Endothelial cell (in vitro differentiated cells): ENCODE measurements at places on chromosomes 3 and 15.

GRCh38 chr15:99763827-99764226 lies 30.6 kb upstream of the LYSMD4 start:
- no peak for DNase-seq

- DNase-seq = no peak
Observed at GRCh38 chr3:177281292-177282118, 84.2 kb upstream of the TBL1XR1 start.

GRCh38 chr3:34107669-34108068 lies 309.2 kb downstream of the PDCD6IP start:
- no peak for DNase-seq

DNA sequence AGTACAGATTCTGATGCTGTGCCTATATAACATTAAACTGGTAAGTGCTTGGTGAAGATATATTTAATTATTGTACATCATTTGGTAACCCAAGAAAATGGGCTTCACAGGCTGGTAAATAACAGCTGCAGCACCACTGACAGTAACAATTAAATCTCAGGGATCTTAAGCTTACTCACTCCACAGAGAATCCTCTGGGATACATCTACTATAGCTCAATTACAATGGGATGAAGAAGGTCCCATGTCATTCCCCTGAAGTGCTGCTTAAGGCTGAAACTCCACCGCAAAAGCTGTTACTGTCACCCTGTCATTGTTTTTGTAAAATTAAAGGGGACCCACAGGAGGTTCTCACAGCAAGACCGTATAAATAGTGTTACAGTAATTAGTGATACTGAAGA lies 153.0 kb downstream of the IMPG2 start:
- DNase-seq = no peak

GRCh38 chr3:160822936-160823335 lies 66.9 kb downstream of the PPM1L start:
- DNase-seq = no peak

GRCh38 chr3:31606453-31606852 lies 73.7 kb downstream of the STT3B start:
- DNase-seq = no peak

DNA sequence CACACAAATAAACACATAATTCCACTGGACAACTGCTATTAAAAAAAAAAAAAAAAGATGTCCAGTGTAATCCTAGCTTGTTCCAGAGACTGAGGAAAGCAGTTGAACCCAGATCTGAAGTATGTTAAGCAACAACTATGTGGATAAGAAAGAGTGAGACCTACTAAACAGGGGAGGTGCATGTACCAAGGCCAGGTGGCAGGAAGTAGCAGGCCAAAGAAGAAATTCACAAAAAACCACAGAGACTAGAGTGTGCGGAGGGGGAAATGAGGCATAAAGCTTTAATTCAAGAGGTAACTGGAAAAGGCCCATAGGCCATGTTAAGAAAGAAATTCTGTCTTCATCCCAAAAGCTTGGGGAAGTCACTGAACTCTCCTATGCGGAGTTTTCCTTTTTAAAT lies 490.0 kb downstream of the NAALADL2 start:
- no peak for DNase-seq

GRCh38 chr3:5390221-5390620 lies 202.7 kb downstream of the EDEM1 start:
- no peak for DNase-seq
